Muscle of back (tissue), 13 donors: ENCODE measurements at places on chromosomes 5 and 9. TPM values are rescaled to one million over a fixed set of nuclear protein-coding genes. Genes with fewer than 3 reads are reported as not detected.

GRCh38 chr5:1880377-1881025 lies 2.2 kb downstream of the IRX4 start:
- no peak for DNase-seq

- no peak for DNase-seq
Measured at GRCh38 chr9:4349816-4350418, 50.0 kb upstream of the GLIS3 start.

GRCh38 chr5:61330845-61331406 lies 1.1 kb upstream of the ZSWIM6 start:
- DNase-seq: no peak

GRCh38 chr9:99602854-99603253 lies 218.8 kb upstream of the NR4A3 start:
- no peak for DNase-seq

GRCh38 chr5:173303878-173304590 lies 24.2 kb downstream of the STC2 start:
- no peak for DNase-seq

DNA sequence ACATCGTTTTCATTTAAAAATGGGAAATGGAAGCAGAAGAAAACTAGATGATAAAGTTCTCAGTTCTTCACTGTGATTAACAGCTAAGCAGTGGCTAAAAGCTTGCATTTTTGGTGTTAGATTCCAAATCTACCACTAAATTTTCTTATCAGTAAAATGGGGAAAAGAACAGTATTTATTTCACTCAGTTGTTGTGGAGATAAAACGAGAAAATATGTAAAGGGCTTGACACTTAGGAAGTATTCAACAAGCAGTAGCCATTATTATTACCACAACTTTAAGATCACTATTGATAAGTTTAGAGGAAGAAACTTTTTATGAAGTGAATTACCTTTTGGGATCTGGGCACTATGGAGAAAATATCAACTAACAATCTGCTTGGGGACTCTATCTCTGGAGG lies 4.5 kb downstream of the STOM start:
- DNase-seq: no peak

Gene AHRR
- 3.7 TPM for polyA plus RNA-seq

DNA sequence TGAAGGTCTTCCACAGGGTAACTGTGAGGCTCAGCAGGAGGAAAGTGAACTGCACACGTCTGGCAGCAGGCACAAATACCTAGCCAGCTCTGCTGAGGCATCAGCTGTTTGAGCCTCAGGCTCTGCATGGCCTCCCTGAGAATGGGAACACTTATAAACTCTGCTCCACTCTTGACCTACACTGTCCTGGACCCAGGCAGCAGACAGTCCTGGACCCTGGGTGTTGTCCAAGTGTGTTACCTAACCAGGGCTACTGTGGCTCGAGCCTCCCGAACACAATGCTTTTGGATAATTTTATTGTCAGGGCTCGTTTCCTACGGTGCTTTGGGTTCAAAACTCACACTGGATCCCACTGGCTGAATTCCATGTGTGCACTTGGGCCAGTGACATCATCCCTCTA lies 497.9 kb downstream of the SEMA5A start:
- no peak for DNase-seq

DNA sequence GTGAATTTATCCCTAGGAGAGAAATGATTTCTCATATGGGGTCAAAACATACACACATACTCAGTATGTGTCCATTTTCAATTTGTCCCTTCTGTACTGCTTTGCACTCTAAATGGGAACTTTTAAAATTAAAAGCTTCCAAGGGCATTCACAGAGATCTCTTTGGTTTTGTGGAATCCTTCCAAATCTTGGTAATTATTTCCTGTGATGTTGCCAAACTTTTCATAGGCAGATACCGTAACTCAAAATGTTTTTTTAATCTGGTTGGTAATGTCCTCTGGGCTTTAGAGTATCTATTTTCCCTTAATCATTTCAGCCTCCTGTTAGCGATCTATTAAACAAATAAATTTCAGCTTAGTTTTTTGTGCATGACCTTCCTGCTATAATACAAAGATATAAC lies 282.4 kb downstream of the ARHGEF28 start:
- DNase-seq: no peak

- DNase-seq: no peak
Measured at GRCh38 chr9:127505396-127506116, 54.2 kb downstream of the LRSAM1 start.

- no peak for DNase-seq
Measured at GRCh38 chr5:172473427-172473826, 19.1 kb upstream of the SH3PXD2B start.

- no peak for DNase-seq
Measured at GRCh38 chr9:129309906-129310305, 131.8 kb upstream of the IER5L start.
